Smooth muscle cell of the coronary artery (primary cell): ENCODE measurements at places on chromosomes 16 and 17. TPM values are rescaled to one million over a fixed set of nuclear protein-coding genes. Genes with fewer than 3 reads are reported as not detected.

The THAP11 gene
- total RNA-seq: 26.3 and 47.7 TPM in 2 replicates

The OTOP3 gene
- total RNA-seq: not detected in 2 replicates

The EPN3 gene
- under 0.01 TPM in 2 replicates for total RNA-seq

The PRAC1 gene
- total RNA-seq: not detected in 2 replicates

The TEX19 gene
- 0.08 TPM in 1 of 2 replicates, not detected in the other for total RNA-seq

The PMFBP1 gene
- 0.15 TPM in 1 of 2 replicates, not detected in the other for total RNA-seq

The CACNA1H gene
- 0.45 and 2.2 TPM in 2 replicates for total RNA-seq

The TEX14 gene
- 0.08 TPM in 1 of 2 replicates, not detected in the other for total RNA-seq

The FTO gene
- 67.0 and 87.2 TPM in 2 replicates for total RNA-seq

The KRT28 gene
- total RNA-seq: not detected in 2 replicates

The CD300E gene
- not detected in 2 replicates for total RNA-seq

The LGALS9B gene
- total RNA-seq: not detected in 2 replicates

The C1QTNF1 gene
- 98.7 and 160 TPM in 2 replicates for total RNA-seq

The ZG16 gene
- not detected in 2 replicates for total RNA-seq

The DHX40 gene
- 42.8 and 45.4 TPM in 2 replicates for total RNA-seq

The ALOX12B gene
- total RNA-seq: not detected in 2 replicates

The KRTAP4-6 gene
- not detected in 2 replicates for total RNA-seq
